AG04450 (cell line): ENCODE measurements at places on chromosomes 2 and 18.

DNA sequence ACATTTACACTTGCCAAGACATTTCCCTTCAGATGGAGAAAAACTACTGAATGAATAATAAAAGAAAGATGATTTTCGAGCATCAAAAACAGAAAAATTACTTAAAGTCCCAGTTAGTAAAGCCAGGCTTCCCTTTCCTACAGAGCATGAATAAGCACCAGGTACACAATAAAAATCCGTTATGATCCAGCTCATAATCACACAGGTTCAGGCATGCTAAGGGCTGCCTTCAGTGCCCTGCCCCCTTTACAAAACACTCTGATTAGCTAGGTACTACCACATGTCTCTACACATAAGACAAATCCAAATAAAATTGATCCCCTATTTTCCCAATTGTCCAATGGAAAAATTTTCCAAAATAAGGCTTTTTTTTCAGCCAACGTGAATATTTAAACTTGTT is 413.2 kb upstream of the LRATD1 start:
- DNase-seq: no peak

DNA sequence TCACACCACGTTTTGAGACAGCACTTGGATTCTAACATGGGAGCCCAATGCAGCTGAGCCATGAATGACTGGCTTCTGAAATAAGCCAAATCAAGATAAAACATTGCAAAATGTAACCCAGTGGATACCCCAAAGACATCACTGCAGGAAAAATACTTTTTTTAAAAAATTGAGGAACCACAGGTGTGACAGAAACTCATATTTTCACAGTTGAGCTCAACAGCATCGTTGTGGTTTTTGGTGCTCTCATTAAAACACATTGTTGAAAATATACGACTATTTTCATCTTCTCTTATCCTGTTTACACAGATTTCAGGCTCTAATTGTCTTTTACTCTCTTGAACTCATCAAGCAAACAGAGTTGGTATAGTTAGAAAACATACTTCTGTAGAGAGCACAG is 429.3 kb upstream of the VRK2 start:
- no peak for DNase-seq

- DNase-seq: no peak
Measured at GRCh38 chr18:9762526-9762925, 54.4 kb downstream of the RAB31 start.

DNA sequence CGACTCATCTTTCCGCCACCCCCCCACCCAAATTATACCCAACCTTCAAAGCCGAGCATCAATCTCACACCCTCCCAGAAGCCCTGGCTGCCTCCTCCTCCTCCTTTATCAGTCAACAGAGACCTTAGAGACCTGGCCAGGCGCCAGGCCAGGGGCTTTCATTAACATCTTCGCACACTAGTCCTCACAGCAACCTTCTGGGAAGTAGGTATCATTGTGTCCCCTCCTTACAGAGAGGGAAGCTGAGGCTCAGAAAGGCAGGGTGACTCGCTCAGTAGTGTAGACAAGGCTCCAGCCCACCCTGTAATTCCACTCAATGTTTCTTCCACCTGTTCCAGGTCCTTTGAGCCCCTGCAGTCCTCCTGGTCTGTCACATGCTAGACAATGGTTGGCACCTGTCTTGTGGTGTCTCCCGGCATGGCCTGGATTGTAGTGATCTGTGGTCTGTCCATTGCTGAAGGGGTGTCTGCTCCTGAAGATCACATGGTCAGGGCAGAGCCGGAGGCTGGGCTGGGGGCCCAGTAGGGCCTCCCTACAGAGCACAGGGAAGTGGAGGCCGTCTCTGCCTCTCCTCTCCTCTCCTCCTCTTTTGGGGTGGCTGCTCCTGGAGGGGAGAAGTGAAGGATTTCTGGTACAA is 36.0 kb downstream of the KLHL29 start:
- DNase-seq: no peak

DNA sequence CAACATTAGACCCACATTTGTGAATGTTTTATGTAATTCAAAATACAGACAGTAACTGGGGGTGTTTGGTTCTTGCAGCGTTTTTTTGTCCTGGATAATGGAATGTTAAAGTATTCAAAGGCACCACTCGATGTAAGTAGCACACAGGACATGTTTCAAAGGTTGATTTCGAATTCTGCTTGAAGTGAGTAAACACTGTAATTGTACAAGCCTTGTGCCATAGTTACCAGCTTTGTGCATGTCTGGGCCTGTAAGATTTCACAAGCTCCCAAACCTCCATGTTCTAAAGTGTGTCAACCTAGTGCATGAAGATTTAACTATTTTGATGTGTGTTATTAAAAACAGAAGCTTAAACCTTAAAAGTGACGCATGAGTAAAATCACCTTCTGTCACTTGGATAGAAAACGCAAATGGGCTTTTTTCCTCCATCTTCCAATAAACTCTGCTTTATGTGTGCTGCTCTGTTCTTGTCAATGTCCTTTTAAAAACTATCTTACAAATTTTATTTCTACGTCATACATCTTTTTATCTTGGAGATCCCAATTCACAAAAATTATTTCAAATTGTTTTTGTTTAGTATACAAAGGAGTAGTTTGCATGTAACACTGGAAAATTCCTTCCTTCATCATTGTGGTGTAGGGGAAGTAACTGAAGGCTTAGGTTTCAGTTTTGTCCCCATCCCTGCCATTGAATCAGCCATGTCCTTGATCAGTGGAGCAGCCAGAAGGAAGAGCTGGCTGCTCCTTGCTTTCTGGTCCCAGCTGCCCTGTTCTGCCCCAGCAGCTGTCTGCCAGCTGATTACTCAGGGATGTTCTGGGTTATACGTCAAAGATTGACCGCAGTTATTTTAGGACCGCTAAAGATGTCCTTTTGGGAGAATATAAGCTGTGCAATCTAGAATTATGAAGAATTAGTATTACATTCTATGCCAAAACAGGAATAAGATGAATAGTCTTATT is 119.2 kb downstream of the PRKRA start:
- DNase-seq: no peak

GRCh38 chr2:202072226-202072625 is 829 bp upstream of the KIAA2012 start:
- DNase-seq: no peak

- DNase-seq: no peak
Measured at GRCh38 chr2:189995679-189996078, 66.8 kb downstream of the MSTN start.

- no peak for DNase-seq
Measured at GRCh38 chr2:187477051-187477450, 29.0 kb upstream of the CALCRL start.

GRCh38 chr2:157874348-157874747 is 1.8 kb downstream of the ACVR1 start:
- DNase-seq: no peak

DNA sequence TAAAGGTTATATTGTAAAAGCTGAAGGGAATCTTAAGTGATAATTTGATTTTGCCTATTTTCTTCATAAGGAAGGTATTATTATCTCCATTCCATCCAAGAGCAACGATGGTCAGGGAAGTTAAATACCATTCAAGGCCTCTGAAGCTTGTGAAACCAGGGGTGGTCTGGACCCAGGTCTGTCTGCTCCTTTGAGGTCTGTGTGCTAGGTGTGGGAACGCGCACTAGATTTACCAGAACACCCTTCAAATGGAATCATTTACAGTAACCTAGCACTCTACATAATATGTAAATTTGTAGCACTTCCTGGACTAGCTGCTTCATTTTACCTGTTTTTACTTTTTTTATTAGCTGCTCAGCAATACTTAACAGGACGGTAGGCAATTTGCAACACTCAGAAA is 6.4 kb upstream of the TRIB2 start:
- no peak for DNase-seq

DNA sequence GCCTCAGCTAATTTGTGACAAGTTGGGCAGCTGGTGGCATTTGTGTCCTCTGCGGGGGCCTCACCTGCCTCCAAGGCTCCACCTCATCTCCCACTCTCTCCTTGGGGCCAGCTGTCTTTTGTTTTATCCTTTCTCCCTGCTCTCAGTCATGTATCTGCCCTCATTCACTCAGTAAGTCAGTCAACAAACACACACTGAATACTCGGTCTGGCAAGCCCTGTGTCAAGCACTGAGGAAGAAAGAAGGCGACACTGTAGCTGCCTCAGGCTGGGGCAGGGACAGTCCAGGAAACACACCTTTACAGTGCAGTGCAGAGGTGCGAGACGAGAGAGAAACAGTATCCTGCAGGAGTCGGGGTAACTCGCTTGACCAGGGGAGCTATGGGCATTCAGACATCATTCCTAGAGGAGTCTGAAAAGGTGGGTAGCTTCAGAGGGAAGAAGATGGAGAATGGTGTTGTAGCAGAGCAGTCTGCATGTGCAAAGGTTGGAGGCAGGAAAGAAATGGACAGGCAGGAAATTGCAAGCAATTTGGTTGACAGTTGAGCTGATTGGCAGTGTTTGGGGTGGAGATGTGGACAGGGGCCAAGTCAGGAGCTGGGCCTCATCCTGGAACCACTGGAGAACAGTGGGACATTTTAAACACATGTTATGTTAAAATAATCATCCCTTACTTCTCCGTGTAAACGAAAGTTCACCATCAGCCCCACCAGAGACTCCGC is 34.9 kb downstream of the SCTR start:
- no peak for DNase-seq

DNA sequence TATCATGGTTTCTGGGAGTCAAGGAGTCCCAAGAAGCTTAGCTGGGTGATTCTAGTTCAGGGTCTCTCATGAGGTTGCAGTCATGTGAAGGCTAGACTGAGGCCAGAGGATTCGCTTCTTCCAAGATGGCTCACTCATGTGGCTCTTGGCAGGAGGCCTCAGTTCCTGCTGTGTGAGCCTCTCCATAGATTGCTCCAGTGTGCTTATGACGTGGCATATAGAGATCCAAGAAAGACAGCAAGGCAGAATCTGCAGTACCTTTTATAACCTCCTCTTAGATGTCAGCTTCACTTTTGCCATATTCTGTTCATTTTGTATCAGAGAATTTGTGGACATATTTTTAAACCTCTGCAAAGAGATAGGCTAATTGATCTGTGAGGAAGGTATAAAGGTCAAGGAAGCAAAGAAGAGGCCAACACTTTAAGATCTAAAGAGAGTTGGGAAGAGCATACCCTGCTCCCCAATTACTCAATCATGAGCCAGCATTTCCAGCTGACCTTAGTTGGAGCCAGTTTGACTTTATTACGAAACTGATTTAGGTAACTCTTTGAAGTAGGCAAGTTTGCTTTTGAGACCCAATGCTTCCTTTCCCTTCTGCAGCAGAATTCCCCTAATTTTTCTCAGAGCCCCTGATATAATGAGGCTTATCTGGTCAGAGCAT is 134.7 kb downstream of the EML6 start:
- DNase-seq: no peak

DNA sequence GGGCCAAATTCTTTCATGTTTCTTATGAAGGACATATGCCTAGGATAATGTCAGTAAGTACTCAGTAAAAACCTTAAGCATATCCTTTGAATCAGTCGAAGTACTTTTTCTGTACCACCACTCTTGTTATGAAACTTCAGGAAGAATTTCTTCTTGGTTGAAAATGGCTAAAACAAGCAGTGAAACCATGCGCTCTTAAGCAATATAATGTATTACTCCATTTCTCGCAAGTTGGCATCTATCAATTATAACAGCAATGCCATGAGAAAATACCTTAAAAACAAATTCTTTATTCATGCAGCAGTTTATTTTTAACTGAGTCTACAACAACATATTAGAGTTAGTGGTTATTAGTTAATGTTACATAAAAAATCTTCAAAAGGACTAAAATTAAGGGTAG is 41.0 kb downstream of the SLC66A3 start:
- no peak for DNase-seq

DNA sequence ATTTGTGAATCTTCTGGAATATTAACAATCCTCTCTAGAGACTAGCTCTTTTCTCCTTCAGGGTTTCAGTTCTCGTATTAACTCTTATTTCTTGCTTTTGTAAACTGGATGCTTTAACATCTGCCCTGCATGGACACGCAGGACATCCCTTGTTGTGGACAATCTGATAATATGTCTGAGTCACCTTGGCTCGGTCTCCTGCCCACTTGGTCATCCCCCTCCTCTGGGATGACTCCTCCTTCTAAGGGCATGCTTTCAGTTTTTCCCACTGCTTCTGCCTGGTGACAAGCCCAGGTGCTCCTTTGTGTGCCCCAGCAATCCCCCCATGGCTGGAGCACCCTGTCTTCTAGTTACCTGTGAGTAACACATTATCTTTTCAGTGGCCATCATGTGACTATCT is 460.5 kb downstream of the DSC3 start:
- no peak for DNase-seq

- no peak for DNase-seq
Measured at GRCh38 chr2:218887079-218887478, 6.4 kb downstream of the WNT10A start.

GRCh38 chr2:30681022-30681421 is 126.2 kb downstream of the CAPN13 start:
- DNase-seq: no peak

GRCh38 chr2:6730003-6730402 is 135.7 kb downstream of the CMPK2 start:
- no peak for DNase-seq

DNA sequence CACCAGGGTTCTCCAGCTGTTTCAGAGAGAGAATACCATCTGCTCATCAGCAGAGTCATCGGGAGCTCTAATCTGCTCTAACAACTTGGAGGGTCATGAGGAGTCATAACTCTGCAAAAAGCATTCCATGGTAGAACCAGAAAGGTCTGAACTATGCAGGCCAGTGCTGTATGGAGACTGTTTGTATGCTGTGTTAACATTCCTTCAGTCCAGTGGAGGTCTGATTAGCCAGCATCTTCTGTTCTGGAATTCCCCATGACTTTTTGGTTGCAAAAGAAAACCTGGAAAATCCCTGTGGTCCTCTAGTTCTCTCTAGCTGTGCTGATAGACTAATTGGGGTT is 9.4 kb upstream of the ITGB6 start:
- peak; percentile 95 for DNase-seq

- DNase-seq: peak; percentile 41
Measured at GRCh38 chr2:188381614-188382013, 89.9 kb downstream of the GULP1 start.

GRCh38 chr2:158743466-158743865 is 51.7 kb upstream of the DAPL1 start:
- DNase-seq: no peak

GRCh38 chr2:111209045-111209514 is 88.4 kb downstream of the BCL2L11 start:
- peak; percentile 68 for DNase-seq

GRCh38 chr18:23765931-23766330 is 76.7 kb downstream of the LAMA3 start:
- no peak for DNase-seq

GRCh38 chr2:238761868-238762267 is 86.0 kb upstream of the TWIST2 start:
- DNase-seq: no peak

DNA sequence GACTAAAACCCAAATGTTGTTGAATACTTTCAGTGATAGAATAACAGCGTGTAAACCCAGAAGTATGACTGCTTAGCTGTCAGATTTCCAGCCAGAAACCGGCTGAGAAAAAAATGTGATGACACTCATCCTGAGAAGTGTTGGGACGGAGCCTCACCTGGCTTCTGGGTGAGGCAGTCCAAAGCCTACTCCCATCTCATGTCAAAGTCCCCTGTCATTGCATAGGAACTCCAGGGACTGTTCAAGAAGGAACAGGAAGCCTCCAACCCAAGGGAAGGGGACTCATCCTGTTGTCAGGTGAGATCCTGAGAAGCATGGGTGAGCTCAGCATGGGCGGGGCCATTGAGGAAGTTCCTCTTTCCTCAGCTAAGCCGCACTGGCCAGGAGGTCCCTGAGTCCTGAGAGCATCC is 11.3 kb upstream of the CHRNA1 start:
- no peak for DNase-seq

GRCh38 chr2:121228521-121228920 is 56.5 kb downstream of the TFCP2L1 start:
- DNase-seq: no peak

- DNase-seq: no peak
Measured at GRCh38 chr2:77395011-77395410, 127.2 kb downstream of the LRRTM4 start.

GRCh38 chr18:49566985-49567384 is 5.1 kb downstream of the LIPG start:
- no peak for DNase-seq
